ENCODE measurements at places on chromosomes 3 and 15.

DNA sequence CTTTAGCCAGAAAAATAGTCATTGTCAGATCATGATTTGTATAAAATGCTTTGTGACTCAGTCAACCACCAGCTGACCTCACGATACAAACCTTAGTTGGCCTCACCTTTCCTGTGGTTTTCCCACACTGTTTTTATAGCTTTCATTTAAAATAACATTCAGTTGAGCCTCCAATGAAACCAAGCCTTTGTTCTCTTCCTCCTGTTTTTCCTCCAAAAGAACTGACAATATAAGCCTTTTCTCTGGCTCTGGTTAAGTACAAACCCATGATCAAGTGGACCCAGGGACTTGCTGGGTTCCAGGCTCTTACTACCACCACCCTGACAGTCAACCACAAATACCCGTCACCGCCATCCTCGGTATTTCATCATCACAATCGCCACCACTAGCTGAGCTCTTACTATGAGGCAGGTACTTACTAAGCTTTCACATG lies 81.7 kb downstream of the TAMM41 start:
- no peak for DNase-seq

DNA sequence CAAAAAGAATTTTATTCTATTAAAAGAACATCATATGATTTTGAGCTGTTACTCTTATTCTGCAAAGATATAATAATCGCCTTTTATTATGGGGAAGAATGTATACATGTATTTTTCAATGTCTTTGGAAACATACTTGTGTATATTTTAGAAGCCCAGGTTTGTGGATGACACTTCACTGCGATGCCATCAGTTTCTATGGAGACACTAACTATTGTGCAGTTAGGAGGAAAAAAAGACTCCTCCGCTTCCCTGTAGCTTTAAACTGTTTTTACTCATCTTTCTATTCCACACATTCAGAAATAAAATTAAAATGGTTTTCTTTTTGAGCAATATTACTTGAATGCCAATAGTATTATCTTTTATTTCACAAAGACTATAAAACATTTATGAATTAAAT lies 305.0 kb downstream of the NLGN1 start:
- DNase-seq, result no peak

GRCh38 chr3:178690571-178690970 lies 154.3 kb downstream of the KCNMB2 start:
- DNase-seq, result no peak

GRCh38 chr3:189394599-189395121 lies 222.9 kb downstream of the TPRG1 start:
- DNase-seq, result no peak

- DNase-seq, result no peak
Observed at GRCh38 chr3:39810647-39811161, 1.3 kb downstream of the MYRIP start.

DNA sequence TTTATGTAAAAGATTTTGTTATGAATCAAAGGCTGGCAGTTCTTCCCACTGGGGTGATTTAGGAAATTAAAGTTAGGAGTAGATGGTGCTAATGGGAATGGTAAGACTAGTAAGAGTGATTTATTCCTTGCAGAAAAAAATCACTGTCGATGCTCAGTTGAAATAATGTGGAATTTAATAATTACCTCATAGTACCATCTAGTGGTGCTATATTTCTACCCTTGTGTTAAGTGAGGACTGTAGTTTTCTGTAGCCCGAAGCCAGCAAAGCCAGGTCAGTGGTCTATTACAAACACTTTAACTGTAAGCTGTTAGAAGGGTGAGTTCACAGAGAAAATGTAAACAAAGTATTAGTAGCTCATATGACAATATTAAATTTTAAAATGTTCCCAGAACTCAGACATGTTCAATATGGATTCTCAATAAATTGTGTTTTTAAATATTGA lies 39.5 kb upstream of the GOLGA8J start:
- no peak for DNase-seq

DNA sequence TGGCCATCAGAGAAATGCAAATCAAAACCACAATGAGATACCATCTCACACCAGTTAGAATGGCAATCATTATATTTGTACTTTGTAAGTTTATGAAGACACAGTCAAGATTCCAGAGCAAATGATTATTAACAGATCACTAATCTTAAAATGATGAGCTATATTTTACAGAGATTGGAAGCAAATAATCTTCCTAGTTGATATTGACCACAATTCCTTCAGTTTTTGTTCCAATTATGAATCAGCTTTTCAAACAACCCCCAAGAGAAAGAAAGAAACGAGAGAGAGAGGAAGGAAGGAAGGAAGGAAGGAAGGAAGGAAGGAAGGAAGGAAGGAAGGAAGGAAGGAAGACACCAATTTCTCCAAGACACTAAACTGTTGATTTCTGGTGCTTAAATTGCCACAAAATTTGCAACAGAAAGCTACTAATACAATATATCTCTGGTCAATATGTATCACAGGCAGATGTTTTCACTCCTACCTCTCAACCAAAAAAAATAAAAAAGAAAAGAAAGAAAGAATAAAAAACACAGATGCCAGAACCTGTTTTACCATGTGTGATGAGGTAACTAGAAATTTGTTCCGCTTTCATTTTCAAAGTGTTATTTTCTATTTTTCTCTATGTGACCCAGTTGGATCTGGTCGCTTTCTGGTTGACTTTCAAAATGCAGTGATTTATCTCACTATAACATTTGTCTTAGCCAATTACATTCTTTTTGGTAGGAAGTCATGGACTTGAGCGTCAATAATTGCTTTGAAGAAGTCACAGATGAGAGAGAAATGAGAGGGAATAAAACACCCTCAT lies 1609.6 kb downstream of the SI start:
- DNase-seq, result no peak

DNA sequence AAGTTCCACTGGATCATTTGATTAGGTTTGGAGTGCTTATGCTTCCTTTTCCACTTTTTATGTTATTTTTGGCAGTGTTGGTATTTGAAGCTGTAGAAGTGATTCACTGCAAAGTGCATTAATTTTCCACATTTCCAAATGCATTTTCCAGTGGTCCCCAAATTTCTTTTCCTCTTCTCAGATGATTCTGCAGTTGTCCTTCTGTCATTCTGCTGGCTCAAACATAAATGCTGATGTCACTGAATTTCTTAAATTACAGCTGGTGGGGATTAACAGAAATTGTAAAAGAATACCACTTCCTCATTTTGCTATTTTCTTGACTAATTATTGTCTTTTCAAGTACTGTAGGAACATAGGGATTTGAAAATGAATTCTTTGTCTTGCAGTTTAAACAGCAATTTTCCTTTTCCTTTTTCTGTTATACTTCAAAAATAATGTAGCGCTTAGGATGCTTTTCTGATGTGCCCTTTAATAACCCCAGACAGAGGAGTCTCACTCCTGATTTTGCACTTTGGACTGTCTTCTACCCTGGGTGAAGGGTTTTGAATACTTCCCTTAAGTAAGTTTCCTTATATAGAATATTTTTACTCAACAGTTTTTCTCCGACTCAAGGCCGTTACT lies 25.0 kb downstream of the MITF start:
- DNase-seq, result peak; percentile 57

- DNase-seq, result peak; percentile 55
Observed at GRCh38 chr3:159763011-159763601, 225.5 kb upstream of the IL12A start.

- no peak for DNase-seq
Observed at GRCh38 chr15:91866971-91867372, 13.5 kb downstream of the SLCO3A1 start.

DNA sequence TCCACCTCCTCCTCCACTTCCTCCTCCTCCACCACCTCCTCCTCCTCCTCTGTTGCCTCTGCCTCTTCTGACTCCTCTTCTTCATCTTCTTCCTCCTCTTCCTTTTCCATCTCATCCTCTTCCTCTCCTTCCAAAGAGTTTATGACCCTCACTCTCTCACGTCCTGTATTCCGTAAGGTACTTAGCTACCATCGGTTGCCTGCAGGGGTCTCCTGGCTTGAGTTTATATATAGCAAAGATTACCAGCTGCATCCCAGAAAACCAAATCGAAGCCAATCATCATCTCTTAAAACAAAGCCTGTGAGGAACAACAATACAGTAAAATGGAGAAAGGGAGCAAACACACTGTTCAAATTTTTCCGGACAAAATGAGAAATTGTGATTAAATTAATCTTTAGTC lies 317.4 kb downstream of the C3orf38 start:
- no peak for DNase-seq

GRCh38 chr3:173630849-173631248 lies 233.3 kb downstream of the NLGN1 start:
- no peak for DNase-seq

DNA sequence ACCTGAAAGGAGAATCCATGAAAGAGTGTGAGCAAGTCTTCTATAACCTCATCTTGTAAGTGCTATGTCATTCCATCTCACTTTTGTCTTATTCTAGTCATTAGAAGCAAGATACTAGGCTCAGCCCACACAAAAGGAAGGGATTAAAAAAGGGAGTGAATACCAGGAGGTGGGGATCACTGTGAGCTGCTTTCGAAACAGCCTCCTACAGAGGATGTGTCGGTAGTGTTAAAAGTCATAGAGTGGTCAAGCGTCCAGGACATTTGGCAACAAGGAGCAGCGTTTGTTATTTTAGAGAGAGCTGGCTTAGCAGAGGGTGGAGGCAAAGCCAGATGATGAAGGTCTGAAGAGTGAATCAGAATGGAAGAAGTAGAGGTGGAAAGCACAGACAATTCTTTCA lies 11.7 kb upstream of the ZNF148 start:
- DNase-seq, result no peak

All from AML-193 (cell line).